CD8-positive, alpha-beta memory T cell (primary cell): ENCODE measurements at places on chromosomes 4 and X.

- DNase-seq, result no peak
These were observed 10.4 kb downstream of the AFP start for GRCh38 chr4:73446336-73446938.

- no peak for DNase-seq
These were observed 53.4 kb downstream of the CASP6 start for GRCh38 chr4:109649872-109650271.

DNA sequence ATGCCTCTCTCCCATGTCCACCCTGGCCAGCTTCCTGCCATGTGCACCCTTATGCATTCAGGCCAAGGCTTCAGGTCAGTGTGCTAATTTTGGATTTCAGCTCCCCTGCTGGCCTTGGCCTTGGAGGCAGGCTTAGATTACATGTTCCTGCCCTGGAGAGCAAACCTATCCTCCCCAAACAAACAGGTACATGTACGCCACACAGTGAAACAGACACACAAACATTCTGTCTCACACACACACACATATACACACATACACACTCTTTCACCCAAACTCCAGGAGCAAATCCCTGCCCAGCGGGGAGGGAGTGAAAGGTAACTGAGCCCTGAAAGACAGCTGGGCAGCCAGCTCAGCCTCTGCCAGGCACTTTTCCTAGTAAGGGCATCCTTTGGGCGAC, 62.7 kb upstream of the ARHGAP36 start:
- DNase-seq, result no peak

DNA sequence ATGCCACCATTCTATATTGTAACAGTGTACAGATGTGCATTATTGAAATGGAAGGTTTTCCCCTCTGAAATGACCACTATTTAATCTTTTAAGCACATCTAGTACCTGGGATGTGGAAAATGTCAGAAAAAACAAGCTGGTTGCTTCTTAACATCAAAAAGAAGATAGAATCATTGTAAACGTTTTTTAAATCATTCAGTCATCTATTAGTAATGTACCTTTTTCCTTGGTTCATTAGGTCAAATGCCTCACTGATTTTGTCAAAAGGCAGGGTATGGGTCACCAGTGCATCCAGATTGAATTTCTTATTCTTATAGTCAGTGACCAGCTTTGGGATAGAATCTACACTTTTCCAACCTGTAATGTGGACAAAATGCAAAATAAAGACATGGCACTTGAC, 17.7 kb downstream of the ADH4 start:
- no peak for DNase-seq

DNA sequence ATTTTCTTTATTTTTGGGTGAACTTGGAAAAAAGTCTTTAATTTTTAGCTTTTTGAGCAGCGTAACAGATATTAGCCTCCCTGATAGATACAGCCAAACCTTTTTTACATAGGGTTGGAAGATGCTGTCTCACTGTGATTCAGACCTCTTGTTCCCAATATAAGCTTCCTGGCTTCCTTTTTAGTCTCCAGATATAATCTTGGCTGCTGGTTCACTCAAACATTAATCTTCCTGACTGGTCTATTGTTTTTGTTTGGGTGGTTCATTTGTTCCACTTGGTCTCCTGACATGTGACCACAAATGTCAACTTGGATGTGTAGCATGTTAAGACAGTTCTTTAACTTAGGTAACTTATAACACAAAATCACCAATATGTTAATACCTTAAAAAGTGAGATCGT, 23.0 kb downstream of the RPA4 start:
- no peak for DNase-seq

DNA sequence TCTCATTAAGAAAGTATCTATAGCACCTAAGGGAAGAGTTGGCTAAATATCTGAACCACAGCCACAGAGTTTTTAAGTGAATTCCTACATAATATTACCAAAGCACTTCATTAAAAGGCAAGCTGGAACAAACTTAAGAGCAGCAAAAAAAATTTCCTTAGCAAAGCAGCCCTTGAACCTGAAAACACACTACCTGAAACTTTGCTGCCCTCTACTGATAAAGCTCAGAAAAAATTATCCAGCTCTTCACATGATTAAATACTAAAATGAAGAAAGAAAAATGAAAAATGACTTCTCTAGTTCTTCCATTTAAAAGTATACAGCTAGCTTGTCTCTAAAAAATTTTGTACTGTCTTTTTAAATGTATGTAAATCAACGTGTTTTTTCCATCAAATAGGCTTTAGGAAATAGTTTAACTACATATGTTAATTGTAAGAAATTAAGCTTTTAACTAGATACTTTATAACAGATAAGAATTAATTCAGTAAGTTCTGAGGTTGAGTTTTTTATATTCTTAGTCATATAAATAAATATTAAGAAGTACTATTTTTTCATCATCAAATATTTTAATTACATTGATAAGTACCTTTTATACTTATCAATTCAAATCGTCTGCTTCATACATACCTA, 156.1 kb downstream of the STPG2 start:
- DNase-seq, result no peak

DNA sequence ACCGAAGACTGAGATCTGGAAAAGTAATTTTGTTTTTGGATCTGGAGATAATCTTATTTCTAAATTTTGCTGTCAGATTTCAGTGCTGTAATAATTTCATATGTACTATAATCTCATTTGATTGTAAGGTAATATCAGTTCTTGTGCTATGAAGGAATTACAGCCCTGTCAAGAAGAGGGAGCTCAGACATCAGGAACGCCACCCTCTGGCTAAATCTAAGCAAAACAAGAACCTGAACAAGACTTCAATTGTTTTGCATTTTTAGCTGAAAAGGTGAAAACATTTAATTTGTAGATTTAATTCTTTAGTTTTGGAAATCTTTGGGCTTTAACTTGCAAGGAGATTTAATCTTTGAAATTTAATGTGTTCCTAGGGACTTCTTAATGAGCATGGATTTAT, 525.4 kb upstream of the HS3ST1 start:
- DNase-seq, result no peak

GRCh38 chr4:146379744-146380143, 142.0 kb downstream of the SLC10A7 start:
- DNase-seq, result no peak

DNA sequence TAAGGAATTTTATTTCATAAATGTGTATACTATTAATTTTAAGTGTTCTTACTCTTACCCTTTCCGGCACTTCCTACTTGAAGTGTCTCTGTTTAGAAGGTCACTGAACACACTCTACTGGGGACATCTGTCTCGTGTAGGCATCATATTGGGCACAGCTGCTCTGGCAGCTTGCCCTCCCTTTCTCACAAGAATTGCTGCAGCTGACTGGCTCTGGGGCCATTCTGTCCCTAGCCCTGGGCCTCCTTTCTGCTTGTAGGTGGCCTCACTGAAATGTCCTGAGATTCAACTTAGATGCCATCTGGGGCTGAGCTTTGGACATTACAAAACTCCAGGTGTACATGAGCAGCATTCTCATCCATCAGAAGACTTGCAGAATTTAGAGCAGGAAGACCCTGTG, 49.6 kb downstream of the SMAD1 start:
- DNase-seq, result no peak

DNA sequence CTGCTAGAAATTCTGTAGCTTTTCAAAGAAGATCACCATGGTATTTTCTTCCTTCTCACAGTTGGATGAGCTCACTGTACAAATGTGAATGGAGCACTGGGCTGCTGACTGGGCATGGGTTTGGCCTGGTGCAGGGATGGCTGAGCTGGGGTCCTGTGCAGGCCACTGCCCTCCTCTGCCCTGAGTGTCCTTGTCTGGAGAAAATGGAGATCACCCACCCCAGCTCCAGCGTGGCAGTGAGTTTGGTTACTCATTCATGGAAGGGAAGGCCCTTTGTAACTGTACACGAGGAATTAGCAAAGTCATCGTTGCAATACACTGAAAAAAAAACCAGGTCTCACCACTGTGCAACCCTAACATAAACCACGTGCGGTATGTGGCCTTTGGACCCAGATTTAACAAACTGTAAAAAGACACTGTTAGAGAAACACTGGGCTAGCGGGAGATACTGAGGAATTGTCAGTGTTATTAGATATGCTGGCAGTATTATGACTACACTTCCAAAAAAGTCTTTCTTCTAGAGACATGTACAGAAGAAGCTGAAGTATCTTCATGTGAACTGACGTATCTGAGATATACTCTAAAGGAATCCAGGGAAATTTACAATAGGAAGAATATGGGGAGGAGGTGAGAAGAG, 16.1 kb upstream of the TBC1D14 start:
- no peak for DNase-seq

- no peak for DNase-seq
These were observed 708 bp downstream of the INTS12 start for GRCh38 chr4:105707782-105708180.

DNA sequence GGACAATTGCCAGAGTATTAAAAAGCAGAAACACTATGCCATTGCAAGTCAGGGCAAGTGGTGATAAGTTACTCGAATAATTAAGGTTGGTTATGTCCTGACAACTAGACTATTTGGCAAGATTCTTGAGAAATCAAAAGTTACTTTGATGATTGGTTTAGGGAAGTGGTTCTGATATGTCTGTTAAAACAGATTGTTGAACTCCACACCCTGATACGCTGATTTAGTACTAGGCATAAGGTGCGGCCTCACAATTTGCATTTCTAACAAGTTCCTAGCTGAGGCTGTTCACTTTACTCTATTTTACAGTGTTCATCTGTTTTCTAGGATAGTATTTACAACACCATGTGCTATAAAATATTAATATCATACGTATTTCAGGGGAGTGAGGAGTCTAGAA, 12.5 kb downstream of the GABRA4 start:
- DNase-seq, result no peak

- DNase-seq, result no peak
These were observed 68.1 kb downstream of the MOSPD2 start for GRCh38 chrX:14941301-14941700.

DNA sequence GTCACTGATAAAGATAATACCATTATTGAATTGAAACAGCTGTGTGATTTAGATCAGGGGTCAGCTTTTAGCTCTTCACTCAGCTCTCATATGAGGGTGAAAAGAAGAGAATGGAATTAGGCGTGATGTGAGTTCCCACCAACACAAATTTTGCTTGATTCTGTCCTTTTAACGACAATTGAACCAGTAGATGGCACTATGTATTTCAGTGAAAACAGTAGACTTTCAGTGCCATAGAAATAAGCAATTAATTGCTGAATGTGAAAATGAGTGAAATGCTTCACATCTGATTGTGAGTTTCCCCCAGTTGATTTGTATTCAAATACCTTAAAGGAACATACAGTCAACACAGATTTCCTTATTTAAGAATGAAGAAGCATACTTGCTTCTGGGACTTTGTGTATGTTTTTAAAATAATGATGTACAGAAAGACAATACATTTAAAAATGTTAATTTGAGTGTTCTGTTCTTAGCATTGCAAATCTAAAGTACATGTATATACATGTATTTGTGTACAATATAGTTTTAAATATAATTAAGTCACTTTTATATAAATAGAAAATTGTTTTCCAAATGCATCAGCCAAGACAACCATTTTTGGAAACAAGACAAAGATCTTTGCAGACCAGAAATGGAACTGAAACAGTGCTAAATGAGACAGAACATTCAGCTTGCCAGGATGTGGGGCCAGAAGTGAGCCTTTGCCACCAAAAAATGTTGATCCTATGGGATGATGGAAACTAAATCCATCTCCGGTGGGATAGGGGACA, 178.8 kb downstream of the SNCA start:
- DNase-seq, result no peak

- no peak for DNase-seq
These were observed 48.5 kb upstream of the PABPC1L2A start for GRCh38 chrX:73127700-73128241.

DNA sequence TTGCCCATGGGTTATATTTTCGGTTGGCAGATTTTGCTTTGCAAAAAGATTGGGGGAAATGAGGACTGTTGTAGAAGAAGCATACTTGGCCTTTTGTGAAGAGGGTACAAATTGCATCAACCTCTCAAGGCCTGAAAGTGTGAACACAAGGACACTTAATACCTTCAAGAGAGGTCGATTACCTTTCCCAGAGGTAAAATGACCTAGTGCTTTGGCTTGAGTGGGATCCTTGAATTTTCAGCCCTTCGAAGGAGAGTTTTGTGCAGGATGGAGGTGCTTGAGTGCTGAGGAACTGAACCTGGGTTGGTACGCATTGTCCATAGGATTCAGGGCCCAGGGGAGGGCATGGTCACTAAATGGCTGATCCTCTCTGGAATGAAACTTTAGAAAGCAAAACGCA, 27.6 kb upstream of the NKAP start:
- DNase-seq, result no peak

DNA sequence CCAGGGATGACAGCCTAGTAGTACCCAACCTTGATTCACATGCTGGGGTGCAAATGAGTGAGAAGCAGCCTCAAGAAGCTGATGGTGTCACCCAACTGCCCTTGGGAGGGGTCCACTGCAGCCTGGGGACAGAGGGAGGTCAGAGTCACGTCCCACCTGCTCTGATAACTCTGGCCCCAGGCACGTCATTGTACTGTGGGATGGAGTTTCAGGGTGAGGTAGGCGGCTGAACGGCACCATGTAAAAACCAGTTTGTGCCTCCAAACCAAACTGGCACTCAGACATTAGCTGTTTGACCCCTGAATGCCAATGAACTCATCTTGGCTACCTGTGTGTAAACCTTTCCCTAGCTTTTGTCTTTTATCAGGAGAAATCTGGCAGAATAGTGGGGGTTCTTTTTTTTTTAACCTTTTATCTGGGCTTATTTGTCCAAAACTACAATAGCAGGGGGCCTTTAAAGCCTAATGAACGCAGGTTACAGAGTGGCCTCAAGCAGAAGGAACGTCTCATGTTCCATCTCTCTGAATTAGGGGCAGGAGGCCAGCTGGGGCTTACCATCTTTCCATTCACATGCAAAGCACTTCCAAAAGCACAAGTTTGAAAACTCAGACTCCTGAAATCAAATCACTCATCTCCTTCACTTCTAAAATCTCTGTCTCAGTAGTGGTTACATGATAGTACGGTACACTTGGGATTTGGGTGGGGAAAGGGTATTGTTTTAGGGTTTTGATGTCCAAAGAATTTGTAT, 89.4 kb downstream of the IRF2 start:
- DNase-seq, result no peak

DNA sequence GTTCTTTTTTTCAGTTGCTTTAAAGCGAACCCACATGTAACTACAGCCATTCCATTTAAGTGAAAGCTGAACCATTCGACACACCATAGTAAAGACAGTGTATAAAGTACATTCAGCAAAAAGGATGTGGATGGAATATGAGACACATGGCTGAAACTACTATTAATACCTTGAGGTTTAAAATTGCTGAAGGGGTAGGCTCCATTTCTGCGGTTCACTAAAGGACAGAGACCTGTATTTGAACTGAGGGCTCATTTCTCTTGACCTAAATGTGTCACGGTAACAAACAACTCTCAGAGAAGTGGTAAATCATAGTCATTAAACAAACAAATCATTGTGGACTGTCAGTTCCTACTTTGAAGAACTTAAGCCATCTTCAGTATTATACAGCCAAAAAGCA, 1085.6 kb upstream of the TENM3 start:
- DNase-seq, result no peak

DNA sequence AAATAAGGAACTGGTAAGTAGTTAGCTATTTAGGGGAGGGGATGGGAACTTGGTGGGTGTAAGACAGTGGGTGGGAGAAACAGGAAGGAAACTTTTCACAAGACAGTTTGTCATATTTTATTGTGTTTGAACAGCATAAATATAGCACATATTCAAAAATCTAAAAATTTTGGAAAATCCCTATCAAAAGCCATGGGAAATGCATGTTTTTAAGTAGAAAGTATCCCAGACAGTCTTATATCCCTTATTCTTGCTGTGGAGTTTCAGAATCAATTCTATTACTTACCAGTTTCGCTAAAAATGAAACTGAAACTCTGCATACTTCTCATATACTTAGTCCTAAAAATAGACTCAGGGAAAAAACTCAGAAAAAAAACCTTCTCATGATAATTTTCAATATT, 22.3 kb upstream of the RASGEF1B start:
- DNase-seq, result no peak
